IMR-90 (cell line): ENCODE measurements at places on chromosomes 1 and 21. TPM values are rescaled to one million over a fixed set of nuclear protein-coding genes. Genes with fewer than 3 reads are reported as not detected.

The OR2T5 gene
- not detected in 2 replicates for total RNA-seq

- no peak overlapping the region for H3K4me3 ChIP-seq
- H3K36me3 ChIP-seq: no peaks in the 10 kb centered on the region
- no peak overlapping the region for H3K27ac ChIP-seq
- H3K4me1 ChIP-seq: no peaks in the 10 kb centered on the region
- H3K27me3 ChIP-seq: peaks cover 23% of the 10 kb centered on the region
- peak; percentile 5 for DNase-seq
These were observed 37.8 kb upstream of the VAMP3 start for GRCh38 chr1:7733276-7733675.

DNA sequence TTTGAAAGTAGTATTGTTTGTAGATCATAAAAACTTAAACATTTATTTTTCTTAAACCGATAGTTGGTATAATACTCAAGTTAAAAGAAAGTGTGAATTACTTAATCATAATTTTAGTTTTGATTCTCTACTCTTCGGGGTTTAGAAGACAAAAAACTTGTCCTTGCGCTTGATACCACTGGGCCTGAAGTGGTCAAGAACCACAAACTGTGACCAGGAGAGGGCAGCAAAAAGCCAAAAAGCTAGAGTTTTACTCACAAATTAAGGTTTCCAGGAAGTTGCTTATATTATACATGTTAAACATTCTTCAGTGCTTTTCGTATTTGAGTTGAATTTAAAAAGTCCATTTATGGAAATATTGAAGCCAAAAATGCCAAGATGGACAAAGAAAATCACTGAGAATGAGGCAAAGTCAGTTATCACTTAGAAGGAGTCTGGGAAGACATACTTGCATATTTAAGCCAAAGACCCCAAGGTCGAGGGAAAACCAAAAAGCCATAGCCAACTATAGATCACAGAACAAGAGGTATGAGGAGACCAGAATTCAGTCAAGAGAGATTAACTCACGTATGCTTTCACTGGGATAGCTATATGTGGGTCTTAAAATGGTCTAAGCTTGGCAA is 34.2 kb downstream of the EFCAB7 start:
- H3K4me1 ChIP-seq: peaks cover 5% of the 10 kb centered on the region; the same call in 1 of the 2 replicates
- no peaks in the 10 kb centered on the region for H3K27me3 ChIP-seq
- no peak overlapping the region for H3K4me3 ChIP-seq
- DNase-seq: peak; percentile 67
- no peaks in the 10 kb centered on the region for H3K36me3 ChIP-seq

GRCh38 chr1:7538849-7539768 is 232.0 kb upstream of the VAMP3 start:
- H3K27ac ChIP-seq: no peak overlapping the region
- H3K4me3 ChIP-seq: no peak overlapping the region
- H3K36me3 ChIP-seq: no peaks in the 10 kb centered on the region
- no peak for DNase-seq

The GRIK3 gene
- total RNA-seq: not detected in 2 replicates

DNA sequence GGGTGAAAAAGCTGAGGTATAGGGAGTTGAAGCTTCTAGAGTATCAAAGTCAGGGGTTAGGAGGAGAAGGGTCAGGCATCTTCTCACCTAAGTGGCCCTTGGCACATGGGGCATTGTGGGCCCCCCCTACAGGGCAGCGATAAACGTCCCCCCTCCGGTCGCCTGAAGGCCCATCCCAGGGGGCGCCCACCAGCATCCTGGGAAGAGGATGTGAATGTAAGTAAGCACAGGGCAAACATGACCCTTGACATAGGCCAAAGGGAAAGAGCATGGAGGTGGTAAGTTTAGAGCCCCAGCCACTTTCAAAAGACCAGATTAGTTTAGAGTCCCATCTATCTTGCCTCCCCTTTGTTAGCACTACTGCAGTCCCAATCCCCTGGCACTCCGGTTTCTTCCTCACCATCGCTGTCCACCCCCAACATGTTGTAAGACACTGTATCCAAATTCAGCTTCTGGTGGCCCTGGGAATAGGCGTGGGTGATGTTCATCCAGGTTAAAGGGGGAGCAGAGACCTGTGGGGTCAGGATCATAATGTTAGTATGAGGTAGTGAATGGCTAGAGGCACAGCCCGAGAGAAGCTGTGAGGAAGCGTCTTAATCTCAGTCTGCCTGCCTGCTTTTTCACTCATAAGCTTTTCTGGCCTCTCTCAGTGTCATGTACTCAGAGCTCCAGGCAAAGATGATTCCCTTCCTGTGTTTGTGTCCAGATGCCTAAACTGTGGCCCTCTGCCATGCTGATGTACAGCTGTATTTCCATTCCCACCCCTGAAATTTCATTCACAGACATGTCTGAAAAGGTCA is 2.7 kb downstream of the ITGA10 start:
- peak; percentile 30 for DNase-seq
- no peak overlapping the region for H3K27ac ChIP-seq
- H3K4me1 ChIP-seq: peaks cover 7% of the 10 kb centered on the region
- no peaks in the 10 kb centered on the region for H3K27me3 ChIP-seq
- H3K36me3 ChIP-seq: peaks cover 6% of the 10 kb centered on the region
- H3K4me3 ChIP-seq: no peak overlapping the region

- H3K4me1 ChIP-seq: peaks cover 17% of the 10 kb centered on the region
- peak; percentile 84 for DNase-seq
- H3K27ac ChIP-seq: no peak overlapping the region
- H3K27me3 ChIP-seq: no peaks in the 10 kb centered on the region
- peaks cover 22% of the 10 kb centered on the region for H3K36me3 ChIP-seq
These were observed 79.3 kb upstream of the LAMC2 start for GRCh38 chr1:183106746-183107145.

The LRRN2 gene
- total RNA-seq: not detected in 2 replicates

The S100A14 gene
- not detected in 2 replicates for total RNA-seq

The DYNLT5 gene
- total RNA-seq: 0.18 and 0.28 TPM in 2 replicates

The NIT1 gene
- total RNA-seq: 22.8 TPM in 2 replicates

The IVNS1ABP gene
- 26.7 and 41.9 TPM in 2 replicates for total RNA-seq
